GM06990 (cell line): ENCODE measurements at places on chromosomes 6 and 20.
A peak's percentile ranks its signal among the peaks of the same experiment; 100 is the strongest.

GRCh38 chr6:125173341-125174095, 19.9 kb downstream of the TPD52L1 start:
- no peak for DNase-seq

GRCh38 chr6:111835807-111836206, 37.4 kb downstream of the FYN start:
- DNase-seq = no peak

- DNase-seq = peak; percentile 81
Measured at GRCh38 chr6:27893836-27894807, 18.1 kb downstream of the OR2B2 start.

DNA sequence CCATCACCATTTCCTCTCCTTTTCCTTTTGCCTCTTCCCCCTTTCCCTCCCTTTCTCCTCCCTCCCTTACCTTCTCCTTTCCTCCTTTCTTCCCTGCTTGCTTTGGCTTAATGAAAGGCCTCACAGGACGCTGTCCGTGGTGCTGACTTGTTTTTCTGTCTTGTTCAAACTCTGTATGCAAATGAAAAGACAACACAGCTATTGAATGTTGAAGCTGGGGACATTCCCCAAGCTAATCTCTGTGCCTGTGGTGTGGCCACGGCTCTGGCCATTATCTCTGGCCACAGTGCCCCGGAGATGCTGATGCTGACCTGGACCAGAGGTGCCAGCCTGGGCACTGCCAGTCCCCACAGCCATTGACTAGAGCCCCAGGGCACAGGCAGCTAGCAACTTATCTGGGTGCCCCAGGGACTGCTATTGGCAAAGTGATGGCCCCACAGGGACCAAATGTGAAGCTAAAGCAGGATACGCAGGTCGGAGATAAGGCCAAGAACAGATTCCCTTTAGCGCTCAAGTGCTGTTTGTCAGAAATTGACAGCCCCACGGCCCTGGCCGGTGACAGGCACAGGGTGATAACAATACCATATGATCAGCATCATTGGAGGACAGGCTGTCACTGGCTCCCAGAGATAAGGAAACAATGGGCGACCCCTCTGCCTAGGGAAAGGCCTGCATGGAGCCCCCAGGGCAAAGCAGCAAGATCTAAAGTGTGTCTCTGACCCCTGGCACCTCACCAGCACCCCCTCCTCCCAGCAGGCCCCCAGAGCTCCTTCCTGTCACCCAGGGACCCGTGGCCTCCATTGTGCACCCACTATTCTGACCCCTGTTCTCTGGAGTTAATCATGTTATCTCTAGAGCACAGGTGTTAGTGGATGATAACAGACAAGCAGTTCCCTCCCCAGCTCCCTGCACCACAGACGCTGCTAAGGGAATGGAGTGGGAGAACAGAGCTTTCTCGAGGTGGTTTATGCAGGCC, 31.6 kb upstream of the SLC32A1 start:
- no peak for DNase-seq

DNA sequence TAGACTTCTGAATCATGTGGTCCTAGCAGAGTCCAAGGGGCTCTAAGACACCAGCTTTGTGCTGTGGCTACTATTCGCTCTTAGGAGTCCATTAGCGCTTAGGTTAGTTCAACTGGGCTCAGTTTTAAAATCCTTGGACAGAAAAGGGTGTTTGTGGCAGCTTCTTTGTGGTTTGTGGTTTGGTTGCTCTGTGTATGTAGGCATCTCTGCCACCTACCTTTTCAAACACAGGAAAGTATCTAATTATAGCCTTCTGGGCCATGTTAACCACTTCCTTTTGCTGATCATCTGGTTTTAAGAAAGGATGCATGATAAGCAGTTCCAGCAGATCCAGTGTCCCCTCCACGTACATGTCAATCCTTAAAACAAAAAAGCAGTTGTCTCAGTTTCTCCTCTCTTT, 10.8 kb downstream of the GSTA4 start:
- peak; percentile 36 for DNase-seq

DNA sequence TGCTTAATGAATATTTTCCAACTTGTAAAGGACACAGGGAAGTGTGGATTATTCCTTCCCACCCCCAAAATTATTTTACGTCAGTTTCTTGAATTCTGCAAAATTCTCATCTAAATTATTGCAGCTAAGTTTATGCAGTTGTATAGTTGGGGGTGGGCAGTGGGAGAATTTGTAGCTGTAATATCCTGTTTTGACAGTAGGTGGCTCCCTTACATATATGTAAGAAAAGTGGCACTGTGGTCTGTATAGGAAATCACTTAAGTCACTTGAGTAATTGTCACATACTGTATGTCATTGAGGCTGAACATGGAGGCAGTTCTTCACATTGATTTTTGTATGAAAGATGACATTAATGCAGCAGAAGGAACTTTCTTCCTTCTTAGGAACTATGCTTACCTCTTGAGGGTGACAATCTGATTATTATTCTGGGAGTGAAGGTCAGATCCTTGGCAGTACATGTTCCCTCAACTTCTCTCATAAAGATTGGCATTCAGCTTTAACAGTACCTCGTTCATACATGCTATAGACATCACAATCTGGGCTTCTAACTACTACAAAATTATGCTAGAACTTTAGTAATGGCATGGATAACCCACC, 14.6 kb upstream of the CFAP206 start:
- DNase-seq = peak; percentile 26

GRCh38 chr20:32010666-32011065, 428 bp downstream of the CCM2L start:
- no peak for DNase-seq

DNA sequence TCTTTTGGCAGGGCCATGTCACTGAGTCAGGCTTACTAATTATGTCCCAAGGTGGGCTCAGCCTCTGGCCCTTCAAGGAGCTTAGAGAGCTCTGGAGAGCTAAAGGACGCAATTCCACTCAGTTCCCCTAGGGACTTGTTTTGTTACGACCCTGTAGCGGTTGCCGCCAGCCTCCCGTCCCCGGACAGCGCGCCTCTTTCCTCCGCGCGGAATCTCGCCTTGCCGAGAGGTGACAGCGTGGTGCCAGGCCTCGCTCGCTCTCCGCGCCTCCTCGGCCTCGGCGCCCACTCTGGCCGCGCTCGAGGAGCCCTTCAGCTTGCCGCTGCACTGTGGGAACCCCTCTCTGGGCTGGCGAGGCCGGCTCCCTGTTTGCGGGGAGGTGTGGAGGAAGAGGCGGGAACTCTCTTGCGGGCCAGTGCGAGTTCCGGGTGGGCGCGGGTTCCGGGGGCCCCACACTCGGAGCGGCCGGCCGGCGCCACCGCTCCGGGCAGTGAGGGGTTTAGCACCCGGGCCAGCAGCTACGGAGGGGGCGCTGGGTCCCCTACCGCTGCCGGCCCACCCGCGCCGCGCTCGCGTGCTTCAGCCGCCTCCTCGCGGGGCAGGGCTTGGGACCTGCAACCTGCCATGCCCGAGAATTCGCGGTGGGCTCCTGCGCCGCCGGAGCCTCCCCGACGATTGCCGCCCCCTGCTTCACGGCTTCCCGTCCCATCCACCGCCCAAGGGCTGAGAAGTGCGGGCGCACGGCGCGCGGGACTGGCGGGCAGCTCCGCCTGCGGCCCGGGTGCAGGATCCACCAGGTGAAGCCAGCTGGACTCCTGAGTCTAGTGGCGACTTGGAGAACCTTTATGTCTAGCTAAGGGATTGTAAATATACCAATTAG, 9.9 kb upstream of the ZNF311 start:
- no peak for DNase-seq

GRCh38 chr6:47631269-47631772, 67.1 kb upstream of the ADGRF4 start:
- peak; percentile 29 for DNase-seq

DNA sequence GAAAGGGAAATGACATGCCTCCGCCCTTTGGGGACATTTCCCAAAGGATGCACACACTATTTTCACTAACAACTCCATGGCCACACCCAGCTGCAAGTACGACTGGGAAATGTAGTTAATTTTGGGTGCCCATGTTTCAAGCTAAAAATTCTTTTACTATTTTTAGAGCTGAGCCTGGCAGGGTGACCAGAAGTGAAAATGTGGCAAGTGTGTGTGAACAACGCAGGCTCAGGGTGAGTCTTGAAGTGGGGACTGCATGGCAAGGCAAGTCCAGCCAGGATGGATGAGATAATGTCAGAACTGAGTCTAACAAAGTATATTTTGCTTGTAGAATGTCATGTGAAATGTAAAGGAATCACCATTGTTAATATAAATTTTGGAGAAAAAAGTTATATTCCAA, 17.0 kb upstream of the CD109 start:
- DNase-seq = no peak

- no peak for DNase-seq
Measured at GRCh38 chr6:152298055-152298647, 339.0 kb downstream of the SYNE1 start.

- DNase-seq = no peak
Measured at GRCh38 chr6:152423216-152424103, 213.7 kb downstream of the SYNE1 start.

DNA sequence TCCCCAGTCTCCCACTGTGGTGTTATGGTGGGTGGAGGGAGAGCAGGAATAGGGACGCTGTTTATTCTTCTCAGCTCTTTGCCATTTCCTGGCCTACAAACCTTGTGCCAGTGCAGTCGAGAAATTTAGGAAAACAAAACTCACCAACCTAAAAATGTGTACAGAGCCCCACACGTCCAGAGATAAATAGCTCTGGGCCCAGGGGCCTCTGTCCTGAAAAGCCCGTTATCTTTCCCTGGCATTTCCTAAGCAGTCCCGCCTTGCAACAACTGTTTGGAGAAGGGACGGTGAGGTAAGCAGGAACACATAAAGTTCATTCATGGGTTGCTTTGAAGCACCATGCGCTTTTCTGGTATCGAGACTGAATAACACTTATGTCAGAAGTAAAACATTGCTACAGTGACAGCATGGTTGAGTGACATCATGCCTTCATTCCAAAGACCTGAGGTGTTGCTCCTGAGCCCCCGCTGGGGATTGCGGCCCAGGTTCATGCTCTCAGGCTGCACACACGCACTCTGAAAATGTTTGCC, 80.1 kb upstream of the NXT1 start:
- DNase-seq = no peak

GRCh38 chr20:38205001-38205400, 39.9 kb upstream of the TGM2 start:
- DNase-seq = no peak

- no peak for DNase-seq
Measured at GRCh38 chr6:2818593-2818992, 23.1 kb downstream of the SERPINB1 start.

DNA sequence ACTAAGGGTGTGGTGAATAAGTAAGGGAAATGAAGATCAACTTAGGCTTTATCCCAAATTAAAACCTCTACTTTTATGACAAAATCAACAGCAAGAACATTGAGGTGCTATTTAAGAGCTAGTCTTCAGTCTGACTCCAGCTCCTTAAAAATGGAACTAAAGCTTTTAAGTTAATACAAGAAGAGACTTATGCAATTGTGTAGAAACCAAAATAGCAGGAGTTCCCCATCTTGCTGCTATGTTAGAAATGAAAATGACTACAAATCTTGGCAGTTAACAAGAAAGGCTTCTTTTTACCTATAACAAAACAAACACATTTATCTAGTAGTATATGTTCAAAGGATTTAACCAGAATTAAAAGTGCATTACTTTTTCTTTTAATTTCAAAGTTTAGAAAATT, 25.7 kb downstream of the HMGN3 start:
- DNase-seq = no peak

- no peak for DNase-seq
Measured at GRCh38 chr6:170134471-170135440, 156.1 kb downstream of the DLL1 start.

DNA sequence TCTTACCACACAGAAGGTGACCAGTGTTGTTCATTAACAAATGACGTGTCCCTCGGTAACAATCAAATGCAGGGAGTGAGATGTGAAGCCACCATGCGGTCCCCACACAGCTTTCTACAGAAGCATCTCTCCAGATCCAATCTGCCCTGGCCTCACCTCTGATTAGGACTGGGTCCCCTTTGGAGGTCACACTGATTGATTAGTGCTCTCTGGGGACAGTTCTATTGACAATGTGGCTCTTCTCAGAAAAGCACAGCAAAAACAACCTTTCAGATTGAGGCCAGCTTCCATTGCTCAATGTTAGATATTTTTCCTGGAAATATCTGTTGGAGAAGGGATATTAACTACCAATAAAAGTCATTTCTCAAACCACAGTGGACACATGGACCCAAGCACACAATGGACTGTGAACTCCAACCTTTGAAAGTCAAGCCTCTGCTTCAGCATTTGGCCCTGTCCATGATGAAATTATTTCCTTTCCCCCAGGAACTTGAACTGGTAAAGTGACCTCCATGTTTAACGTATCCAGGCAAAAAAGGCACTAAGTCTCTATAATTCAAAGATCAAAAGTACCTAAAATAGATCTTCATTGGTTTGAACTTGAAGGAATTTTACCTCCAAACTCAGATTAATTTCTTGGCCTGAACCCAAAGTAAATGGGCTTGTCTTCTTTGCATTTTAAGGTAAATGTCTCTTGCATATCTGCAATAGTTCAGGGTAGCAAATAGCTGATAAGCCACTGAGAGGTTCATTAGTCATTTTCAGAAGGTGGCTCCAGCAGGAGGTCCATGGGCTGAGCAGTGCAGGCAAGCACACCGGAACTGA, 118.5 kb downstream of the FOXA2 start:
- DNase-seq = no peak

DNA sequence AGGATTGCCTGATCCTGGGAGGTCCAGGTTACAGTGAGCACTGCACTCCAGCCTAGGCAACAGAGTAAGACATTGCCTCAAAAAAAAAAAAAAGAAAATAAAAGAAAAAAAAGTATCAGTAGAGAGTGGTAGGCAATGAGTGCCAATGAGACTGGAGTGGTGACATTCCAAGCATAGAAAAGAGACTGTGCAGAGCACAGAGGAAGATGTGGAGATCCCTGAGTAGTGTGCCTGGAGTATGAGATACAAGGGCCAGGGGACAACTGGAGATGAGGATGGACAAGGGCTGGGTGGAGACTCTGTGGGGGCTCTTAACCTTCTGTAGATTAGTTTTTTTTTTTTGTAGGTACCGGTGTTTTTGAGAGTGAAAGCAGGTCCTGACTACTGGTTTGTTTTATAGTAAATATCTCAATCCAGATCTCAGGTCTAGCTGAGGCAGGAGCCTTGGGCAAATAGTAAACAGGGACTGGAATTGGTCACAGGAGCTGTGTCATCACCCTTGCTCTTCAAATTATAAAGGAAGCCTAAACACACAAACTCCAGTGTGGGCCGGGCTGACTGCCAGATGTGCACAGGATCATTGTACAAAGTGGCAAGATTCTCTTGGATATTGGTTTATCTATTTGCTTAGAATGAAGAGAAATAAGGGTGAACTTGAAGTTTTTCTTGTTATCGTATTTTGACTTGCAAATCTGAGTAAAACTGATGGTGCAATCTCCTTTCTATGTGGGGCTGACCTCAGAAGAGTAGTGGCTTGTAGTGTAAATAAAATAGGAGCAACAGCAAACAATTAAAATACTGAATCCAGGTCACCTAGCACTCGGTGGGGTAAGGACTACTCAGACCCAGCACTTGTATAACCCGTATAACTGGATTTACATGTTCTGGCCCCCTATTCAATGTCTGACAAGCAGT, 144.9 kb downstream of the SOX4 start:
- DNase-seq = no peak
